Kidney epithelial cell (primary cell): ENCODE measurements at places on chromosomes 7 and 10. TPM values are rescaled to one million over a fixed set of nuclear protein-coding genes. Genes with fewer than 3 reads are reported as not detected.

DNA sequence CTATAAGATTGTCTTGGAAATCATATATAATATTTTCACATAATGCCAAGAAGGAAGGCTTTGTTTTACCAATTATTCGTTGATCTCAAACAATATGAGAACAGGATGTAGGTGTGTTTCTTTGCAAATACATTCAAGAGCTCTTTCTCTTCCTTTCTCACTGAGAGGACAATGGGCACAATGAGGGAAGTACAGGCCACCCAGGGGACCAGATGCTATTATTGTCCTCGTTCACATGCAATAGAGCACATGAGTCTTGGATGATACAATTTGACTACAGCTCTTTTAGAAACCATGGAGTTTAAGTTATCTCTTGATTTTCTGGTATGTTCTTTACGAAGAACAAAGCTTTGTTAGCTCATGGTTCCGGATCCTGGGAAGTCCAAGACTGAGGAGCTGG is 323.7 kb upstream of the KLF6 start:
- no peak for DNase-seq

The MYL10 gene
- total RNA-seq, result not detected in 2 replicates

The SFXN2 gene
- 2.3 and 4.5 TPM in 2 replicates for total RNA-seq

GRCh38 chr7:16960337-16960965 is 78.7 kb upstream of the AGR3 start:
- DNase-seq, result no peak

GRCh38 chr7:95550546-95550945 is 45.8 kb downstream of the PDK4 start:
- DNase-seq, result no peak

The POLR2J3 gene
- total RNA-seq, result 10.4 and 14.4 TPM in 2 replicates

DNA sequence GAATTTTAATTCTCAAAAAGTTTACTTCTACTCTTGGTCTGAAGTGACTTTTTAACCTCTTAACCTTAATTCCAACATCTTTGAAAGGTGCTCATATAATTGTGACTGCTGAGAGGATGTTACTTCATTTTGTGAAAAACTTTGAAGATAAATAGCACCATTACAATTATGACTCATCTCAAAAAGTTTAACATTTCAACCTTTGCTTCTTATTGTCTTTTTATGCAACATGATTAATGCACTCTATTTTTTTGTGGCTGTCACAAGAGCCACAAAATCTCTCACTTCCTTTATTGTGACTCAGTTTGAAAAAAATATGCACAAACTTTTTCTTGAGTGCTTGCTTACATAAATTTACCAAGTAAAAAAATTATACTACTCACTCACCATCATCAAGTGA is 383.1 kb downstream of the LRRTM3 start:
- DNase-seq, result no peak

The THSD7A gene
- 26.2 and 27.3 TPM in 2 replicates for total RNA-seq

GRCh38 chr7:14858410-14858809 is 44.1 kb downstream of the DGKB start:
- no peak for DNase-seq

DNA sequence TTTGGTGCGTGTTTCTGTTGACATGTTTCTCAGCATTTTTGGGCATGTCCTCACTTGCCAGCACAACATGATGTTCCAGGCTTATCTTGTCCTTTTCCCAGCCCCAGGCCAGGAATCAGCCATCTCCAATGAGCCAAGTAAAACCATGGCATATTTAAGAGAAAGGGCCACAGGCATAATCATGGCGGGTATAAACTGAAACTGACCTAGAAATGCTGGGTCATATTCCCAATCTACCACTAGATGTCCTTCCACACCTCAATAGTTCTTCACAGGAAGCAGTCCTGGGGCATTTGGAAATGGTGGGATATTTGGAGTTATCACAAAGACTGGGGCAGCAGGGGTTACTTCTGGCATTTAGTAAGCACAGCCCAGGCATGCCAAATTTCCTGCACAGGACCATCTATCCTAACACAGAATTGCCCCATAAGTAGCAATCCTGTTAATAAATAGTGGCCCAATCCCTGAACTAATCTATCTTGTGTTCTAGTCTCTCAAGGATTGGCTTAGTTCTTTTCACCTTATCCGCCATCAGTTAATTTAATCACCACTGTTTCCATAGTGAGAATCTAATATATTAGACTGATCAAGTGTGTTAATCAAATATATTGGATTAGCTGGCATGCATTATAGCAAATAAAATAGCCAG is 101.6 kb downstream of the NPSR1 start:
- DNase-seq, result no peak

DNA sequence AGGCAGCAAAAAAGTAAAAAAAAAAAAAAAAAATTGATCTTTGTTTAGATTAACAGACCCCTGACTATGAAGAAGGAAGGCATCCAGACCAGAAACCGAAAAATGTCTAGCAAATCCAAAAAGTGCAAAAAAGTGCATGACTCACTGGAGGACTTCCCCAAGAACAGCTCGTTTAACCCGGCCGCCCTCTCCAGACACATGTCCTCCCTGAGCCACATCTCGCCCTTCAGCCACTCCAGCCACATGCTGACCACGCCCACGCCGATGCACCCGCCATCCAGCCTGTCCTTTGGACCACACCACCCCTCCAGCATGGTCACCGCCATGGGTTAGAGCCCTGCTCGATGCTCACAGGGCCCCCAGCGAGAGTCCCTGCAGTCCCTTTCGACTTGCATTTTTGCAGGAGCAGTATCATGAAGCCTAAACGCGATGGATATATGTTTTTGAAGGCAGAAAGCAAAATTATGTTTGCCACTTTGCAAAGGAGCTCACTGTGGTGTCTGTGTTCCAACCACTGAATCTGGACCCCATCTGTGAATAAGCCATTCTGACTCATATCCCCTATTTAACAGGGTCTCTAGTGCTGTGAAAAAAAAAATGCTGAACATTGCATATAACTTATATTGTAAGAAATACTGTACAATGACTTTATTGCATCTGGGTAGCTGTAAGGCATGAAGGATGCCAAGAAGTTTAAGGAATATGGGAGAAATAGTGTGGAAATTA is 19.4 kb downstream of the GATA3 start:
- DNase-seq, result no peak

GRCh38 chr7:43758029-43758821 is at the start of gene BLVRA:
Gene BLVRA (plus strand): TSS chr7:43758680. CDS start chr7:43771159, 12,479 bp downstream.
- DNase-seq, result no peak

The HTRA1 gene
- total RNA-seq, result 110 and 125 TPM in 2 replicates

DNA sequence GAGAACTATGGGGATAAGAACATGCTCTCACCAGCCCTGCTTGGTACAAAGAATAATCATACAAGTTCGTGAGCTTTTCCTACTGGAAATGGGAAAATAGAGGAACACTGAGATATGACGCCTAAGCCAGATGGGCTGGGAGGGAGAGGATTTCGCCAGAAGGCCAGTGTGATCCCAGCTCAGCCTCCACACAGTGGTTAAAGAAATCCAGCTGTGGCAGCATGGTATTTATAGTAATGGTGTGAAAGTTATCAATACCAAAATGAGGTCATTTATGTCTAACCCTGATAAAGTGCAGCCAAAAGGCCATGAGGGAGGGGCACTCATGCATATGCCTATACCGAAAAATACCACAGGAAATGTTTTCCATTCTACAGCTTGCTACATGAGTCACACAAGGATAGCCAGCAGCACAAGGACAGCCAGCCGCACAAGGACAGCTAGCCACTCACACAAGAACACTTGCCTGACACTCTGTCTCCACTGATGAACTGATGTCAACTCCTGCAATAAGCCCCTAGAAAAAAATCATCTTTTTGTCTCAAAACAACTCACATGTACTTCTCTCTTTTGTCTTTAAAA is 49.4 kb downstream of the FRMPD2 start:
- no peak for DNase-seq

GRCh38 chr7:132410861-132411541 is 165.3 kb downstream of the PLXNA4 start:
- no peak for DNase-seq

- DNase-seq, result no peak
These were observed 179.5 kb upstream of the PLXNA4 start for GRCh38 chr7:132755538-132756483.

GRCh38 chr10:48245977-48246376 is 28.5 kb downstream of the FRMPD2 start:
- no peak for DNase-seq

DNA sequence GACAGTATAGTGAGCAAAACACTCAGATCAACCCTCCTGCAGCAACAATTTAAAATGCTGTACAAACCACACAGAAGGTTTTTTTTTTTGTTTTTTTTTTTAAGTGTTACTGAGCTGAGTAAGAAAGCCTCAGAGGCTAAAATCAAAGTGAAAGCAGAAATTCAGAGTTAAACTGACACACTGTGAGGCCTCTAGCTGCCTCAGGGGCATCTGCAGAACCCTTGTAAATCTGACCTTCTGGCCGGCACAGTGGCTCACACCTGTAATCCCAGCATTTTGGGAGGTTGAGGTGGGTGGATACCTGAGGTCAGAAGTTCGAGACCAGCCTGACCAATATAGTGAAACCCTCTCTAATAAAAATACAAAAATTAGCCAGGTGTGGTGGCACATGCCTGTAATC is 7.4 kb upstream of the GNA12 start:
- no peak for DNase-seq

- no peak for DNase-seq
These were observed 80.8 kb downstream of the TMEM130 start for GRCh38 chr7:98788966-98789365.

The FANK1 gene
- 5.3 and 7.5 TPM in 2 replicates for total RNA-seq

DNA sequence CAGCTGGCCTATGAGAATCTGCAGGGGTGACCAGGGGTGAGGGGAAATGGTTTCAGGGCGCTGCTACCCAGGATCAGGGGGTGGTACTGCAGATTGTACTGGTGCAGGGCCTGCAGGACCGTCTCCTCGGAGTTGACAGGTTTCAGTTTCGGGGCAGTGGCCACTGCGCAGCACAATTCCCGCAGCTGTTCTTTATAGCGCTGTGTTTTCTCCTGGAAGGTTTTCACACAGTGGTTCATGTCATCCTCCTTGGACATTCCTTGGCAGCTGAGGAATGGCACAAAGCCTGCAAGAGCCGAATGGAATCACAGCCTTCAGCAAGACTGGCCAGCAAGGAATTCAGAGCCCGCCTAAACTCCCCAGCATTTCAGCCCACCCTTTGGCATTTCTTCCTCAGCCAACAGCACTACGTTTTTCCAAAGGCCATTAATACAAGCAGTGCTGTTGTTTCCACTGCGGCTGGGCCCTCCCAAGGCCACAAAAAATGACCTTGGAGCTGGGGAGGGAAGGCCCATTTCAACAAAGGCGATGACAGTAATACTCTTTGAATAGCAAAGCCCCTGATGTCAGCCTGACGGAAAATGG is 44.9 kb downstream of the PNLIPRP2 start:
- no peak for DNase-seq

DNA sequence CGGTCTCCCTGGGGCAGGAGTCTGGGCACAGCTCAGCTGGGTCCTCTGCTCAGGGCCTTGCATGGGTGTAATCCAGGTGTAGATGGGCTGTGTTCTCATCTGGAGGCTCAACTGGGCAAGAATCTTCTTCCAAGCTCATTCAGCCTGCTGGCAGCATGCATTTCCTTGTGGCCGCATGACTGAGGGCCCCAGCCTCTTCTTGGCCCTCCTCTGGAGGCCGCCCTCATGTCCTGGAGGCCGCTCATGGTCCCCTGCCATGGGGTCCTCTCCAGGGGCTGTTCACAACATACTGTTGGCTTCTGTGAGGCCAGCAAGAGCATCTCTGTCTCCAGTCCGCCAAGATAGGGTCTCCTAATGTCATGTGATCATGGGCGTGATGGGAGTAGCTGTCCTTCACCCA is 437.5 kb upstream of the FOXK1 start:
- DNase-seq, result no peak

- DNase-seq, result no peak
These were observed 10.4 kb downstream of the LAT2 start for GRCh38 chr7:74220229-74220628.

DNA sequence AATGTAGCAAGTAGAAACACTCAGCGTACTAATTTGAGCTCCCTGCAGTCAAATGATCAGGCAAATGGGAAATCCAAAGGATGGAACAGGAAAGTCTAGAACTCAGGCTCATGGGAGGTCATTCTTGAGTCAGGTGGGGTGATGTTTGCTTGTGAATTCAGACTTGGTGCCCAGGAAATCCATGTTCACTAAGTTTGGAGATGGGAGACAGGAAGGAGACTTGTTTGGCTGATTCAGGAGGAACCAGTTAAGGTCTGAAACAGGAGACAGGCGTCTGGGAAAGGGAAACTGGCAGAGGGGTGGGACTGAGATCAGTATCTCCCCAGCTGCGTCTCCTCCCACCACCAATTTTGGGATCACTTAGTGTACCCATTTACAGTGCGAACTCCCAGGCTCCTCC is 38.4 kb upstream of the ZNF438 start:
- DNase-seq, result no peak

GRCh38 chr10:3192856-3193635 is 20.5 kb upstream of the PITRM1 start:
- no peak for DNase-seq

DNA sequence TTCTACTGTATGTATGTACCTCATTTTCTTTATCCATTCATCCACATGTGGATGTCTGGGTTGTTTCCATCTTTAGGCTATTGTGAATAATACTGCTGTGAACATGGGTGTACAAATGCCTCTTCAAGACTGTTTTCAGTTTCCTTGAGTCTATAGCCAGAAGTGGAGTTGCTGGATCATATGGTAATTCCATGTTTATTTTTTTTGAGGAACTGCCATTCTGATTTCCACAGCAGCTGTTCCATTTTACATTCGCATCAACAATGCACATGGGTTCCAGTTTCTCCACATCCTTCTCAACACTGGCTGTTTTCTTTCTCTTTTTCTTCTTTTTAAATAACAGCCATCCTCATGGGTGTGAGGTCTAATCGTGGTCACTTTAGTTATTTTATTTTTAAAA is 69.9 kb upstream of the CTBP2 start:
- no peak for DNase-seq

- no peak for DNase-seq
These were observed 11.6 kb downstream of the MLXIPL start for GRCh38 chr7:73612598-73613269.

GRCh38 chr7:93228302-93228701 is 2.0 kb upstream of the HEPACAM2 start:
- no peak for DNase-seq

The ASIC3 gene
- 0.04 and 0.41 TPM in 2 replicates for total RNA-seq

The NSUN5 gene
- total RNA-seq, result 63.4 and 69.6 TPM in 2 replicates

DNA sequence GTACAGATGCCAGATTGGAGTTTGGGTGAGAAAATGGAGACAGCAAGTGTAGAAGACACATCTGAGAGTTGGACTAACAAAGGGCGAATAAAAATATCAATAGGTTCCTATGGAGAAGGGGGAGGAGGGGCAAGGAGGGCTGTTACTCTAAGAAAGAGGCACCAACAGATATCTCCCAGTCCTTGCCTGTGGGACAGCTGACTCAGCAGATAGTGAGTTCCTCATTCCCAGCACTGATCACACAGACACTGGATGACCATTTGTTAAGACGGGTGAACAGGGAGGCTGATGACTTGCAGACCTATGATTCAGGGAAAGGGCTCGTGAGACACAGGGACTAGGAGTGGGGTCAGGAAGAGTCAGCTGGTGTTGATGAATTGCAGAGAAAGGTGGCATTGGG is 5.7 kb upstream of the PRR15 start:
- DNase-seq, result no peak

DNA sequence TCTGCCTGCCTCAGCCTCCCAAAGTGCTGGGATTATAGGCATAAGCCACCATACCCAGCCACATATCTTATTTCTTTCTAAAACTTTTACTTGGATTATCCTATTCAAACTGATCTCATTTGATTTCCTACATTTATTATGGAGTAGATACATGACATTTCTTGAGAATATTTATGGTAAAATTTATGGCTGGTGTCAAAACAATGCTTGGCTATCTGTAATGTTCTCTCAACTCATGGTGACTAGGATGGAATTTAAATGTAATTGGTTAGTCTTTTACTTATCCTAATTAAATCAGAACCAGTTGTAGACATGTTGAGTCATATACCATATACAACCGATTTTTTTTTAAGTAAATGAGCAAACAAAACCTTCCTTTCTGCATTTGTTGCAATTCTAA is 4.1 kb downstream of the NUP42 start:
- no peak for DNase-seq

The HOGA1 gene
- total RNA-seq, result 3.4 and 5.1 TPM in 2 replicates
